Foreskin keratinocyte (primary cell): ENCODE measurements at places on chromosomes 6 and 20. TPM values are rescaled to one million over a fixed set of nuclear protein-coding genes. Genes with fewer than 3 reads are reported as not detected.

The C6orf52 gene
- 1.4 and 2.7 TPM in 2 replicates for polyA plus RNA-seq

The THBS2 gene
- polyA plus RNA-seq: 85.3 and 98.3 TPM in 2 replicates

The GLP1R gene
- not detected in 2 replicates for polyA plus RNA-seq

The C6orf120 gene
- 7.0 and 8.2 TPM in 2 replicates for polyA plus RNA-seq

The KIF16B gene
- polyA plus RNA-seq: 3.3 and 3.5 TPM in 2 replicates

The GNAS-AS1 gene
- 0.16 and 0.39 TPM in 2 replicates for polyA plus RNA-seq

The CLPSL1 gene
- not detected in 2 replicates for polyA plus RNA-seq

The CTAGE9 gene
- polyA plus RNA-seq: not detected in 2 replicates

The RNF182 gene
- 0.27 and 0.30 TPM in 2 replicates for polyA plus RNA-seq

The GRM1 gene
- polyA plus RNA-seq: not detected in 2 replicates

The ETV7 gene
- polyA plus RNA-seq: 1.3 and 1.5 TPM in 2 replicates

The WFDC9 gene
- polyA plus RNA-seq: not detected in 2 replicates

The PREX1 gene
- polyA plus RNA-seq: 0.31 and 0.62 TPM in 2 replicates

The TOX2 gene
- 0.10 and 0.29 TPM in 2 replicates for polyA plus RNA-seq

The DNMT3B gene
- polyA plus RNA-seq: 0.79 and 1.1 TPM in 2 replicates

The AKAP12 gene
- 1.1 and 4.3 TPM in 2 replicates for polyA plus RNA-seq

The PLA2G7 gene
- 5.0 and 5.1 TPM in 2 replicates for polyA plus RNA-seq

The CAP2 gene
- 2.2 and 3.7 TPM in 2 replicates for polyA plus RNA-seq

The FOXO3 gene
- 4.2 and 5.4 TPM in 2 replicates for polyA plus RNA-seq

The HLA-DQA1 gene
- not detected in 2 replicates for polyA plus RNA-seq

The ABHD16B gene
- polyA plus RNA-seq: not detected in 2 replicates

The NKAPL gene
- polyA plus RNA-seq: 1.4 and 1.8 TPM in 2 replicates

The QRSL1 gene
- polyA plus RNA-seq: 7.5 and 8.2 TPM in 2 replicates

The MUC21 gene
- not detected in 2 replicates for polyA plus RNA-seq

The PKHD1 gene
- not detected in 2 replicates for polyA plus RNA-seq

The AFG1L gene
- 2.0 and 3.4 TPM in 2 replicates for polyA plus RNA-seq

The GPR63 gene
- 0.64 and 0.91 TPM in 2 replicates for polyA plus RNA-seq

The CLPSL2 gene
- not detected in 2 replicates for polyA plus RNA-seq

The KIF25 gene
- polyA plus RNA-seq: not detected in 2 replicates

The OTOR gene
- polyA plus RNA-seq: not detected in 2 replicates

The LAMA2 gene
- 0.58 and 0.79 TPM in 2 replicates for polyA plus RNA-seq

The HFE gene
- polyA plus RNA-seq: 4.2 and 5.1 TPM in 2 replicates

The EIF2S2 gene
- polyA plus RNA-seq: 129 and 135 TPM in 2 replicates

The FAM209B gene
- polyA plus RNA-seq: 0.40 and 0.54 TPM in 2 replicates

The PRICKLE4 gene
- 0.18 and 0.55 TPM in 2 replicates for polyA plus RNA-seq

The PHACTR3 gene
- polyA plus RNA-seq: 28.1 and 29.4 TPM in 2 replicates

The FOXQ1 gene
- 2.6 and 4.4 TPM in 2 replicates for polyA plus RNA-seq

The TNFAIP3 gene
- 24.8 and 27.1 TPM in 2 replicates for polyA plus RNA-seq

The MOG gene
- polyA plus RNA-seq: not detected in 2 replicates

The MSH5 gene
- polyA plus RNA-seq: 6.8 and 9.2 TPM in 2 replicates

The ELOVL5 gene
- polyA plus RNA-seq: 51.2 and 59.9 TPM in 2 replicates

The MRAP2 gene
- 0.41 and 2.0 TPM in 2 replicates for polyA plus RNA-seq

The ZNF165 gene
- 3.6 and 5.7 TPM in 2 replicates for polyA plus RNA-seq

The TMX4 gene
- polyA plus RNA-seq: 4.4 and 4.6 TPM in 2 replicates

The EMILIN3 gene
- polyA plus RNA-seq: 0.02 and 0.03 TPM in 2 replicates

The XKR7 gene
- not detected in 2 replicates for polyA plus RNA-seq
